ENCODE measurements at places on chromosomes 11 and 22.
A peak's percentile ranks its signal among the peaks of the same experiment; 100 is the strongest.

- peak; percentile 87 for DNase-seq
Measured at GRCh38 chr11:64206457-64207255, at the start of gene FERMT3. TSS of gene FERMT3 (plus strand) at chr11:64206721. CDS start at chr11:64207365, 644 bp downstream.

GRCh38 chr11:120228794-120229384 is 11.1 kb upstream of the POU2F3 start:
- no peak for DNase-seq

GRCh38 chr11:9922806-9923205 is 258.9 kb downstream of the SWAP70 start:
- no peak for DNase-seq

DNA sequence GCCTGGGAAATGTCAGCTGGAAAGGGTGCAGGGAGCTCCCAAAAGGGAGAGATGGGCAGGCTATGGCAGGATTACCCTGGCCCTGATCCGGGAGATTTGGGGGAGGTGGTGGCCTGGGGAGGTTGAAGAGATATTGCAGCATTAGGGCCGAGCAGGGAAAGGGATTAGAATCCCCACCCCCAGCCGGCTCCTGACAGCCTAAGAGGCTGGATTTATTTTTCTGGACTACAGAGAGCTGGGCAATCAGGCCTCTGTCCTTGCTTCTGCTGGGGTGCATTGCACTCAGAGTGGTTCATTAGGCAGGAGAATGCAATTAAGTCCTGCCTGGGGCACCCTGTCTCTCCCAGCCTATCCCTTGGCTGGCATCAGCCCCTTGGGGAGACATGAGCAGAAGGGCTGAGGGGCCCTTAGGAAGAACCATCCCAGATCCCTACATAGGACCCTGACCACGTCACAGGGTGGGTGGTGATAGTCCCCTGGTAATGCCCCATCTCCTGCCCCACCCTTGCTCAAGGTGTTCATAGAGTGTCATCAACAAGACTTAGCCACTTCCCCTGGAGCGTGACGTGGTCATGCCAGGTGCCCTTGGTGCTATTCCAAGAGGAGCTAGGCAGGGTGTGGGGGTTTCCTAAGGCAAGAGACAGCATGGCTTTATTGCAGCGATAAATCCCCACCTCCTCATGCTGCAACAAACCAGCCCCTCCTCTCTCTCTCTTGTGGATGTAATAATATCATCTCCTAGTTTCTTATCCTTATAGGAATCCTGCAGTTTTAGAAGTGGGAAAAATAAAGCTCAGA is 38.4 kb upstream of the KLHL35 start:
- DNase-seq = no peak

Measured in GDM1 (cell line).